ENCODE measurements at places on chromosomes 4 and X. TPM values are rescaled to one million over a fixed set of nuclear protein-coding genes. Genes with fewer than 3 reads are reported as not detected.

SPP1 gene
- 130 TPM for total RNA-seq

IQCM gene
- 0.21 TPM for total RNA-seq

MMRN1 gene
- total RNA-seq, result not detected

AFP gene
- not detected for total RNA-seq

PPP4R3C gene
- total RNA-seq, result not detected

CDX4 gene
- not detected for total RNA-seq

TRPC3 gene
- 0.98 TPM for total RNA-seq

HNRNPD gene
- total RNA-seq, result 59.4 TPM

ARHGAP24 gene
- 2.6 TPM for total RNA-seq
